ENCODE measurements at places on chromosomes 5 and 9.

DNA sequence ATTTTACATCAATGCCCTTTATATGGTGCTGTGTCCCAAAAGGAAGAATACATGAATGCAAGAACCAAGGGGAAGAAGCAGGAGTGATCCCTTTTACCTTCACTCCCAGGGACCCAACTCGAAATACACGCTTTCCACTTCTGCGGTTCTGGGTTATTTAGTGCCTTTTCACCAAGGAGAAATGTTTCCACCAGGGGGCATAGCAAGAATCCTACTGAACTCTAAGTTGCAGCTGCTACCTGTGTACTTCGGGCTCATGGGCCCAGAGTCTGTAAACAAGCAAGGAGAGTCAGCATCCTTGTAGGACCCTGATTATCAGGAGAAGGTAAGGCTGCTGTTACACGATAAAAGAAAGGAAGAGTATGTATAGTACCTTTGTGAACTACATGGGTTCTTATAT is 45.7 kb downstream of the DPYSL3 start:
- DNase-seq = peak; percentile 63

- no peak for DNase-seq
These were observed 8.4 kb downstream of the MTAP start for GRCh38 chr9:21810881-21811280.

DNA sequence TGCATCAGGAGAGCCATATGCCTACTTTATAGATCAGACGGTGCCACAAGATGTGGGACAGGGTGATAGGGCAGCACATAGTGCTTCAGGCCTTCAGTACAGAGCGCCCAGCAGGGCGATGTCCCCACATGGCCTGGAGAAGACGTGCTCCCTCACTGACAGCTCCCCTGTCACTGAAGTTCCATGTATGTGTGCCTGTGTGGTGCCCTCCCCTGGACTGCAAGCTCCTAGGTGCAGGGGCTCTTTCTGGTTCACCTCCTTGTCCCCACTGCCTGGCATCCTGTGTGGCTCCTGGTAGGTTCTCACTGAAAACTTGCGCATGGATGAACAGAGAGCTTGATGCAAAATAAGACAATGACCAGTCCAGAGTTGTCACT is 233.1 kb downstream of the GADD45G start:
- DNase-seq = no peak

DNA sequence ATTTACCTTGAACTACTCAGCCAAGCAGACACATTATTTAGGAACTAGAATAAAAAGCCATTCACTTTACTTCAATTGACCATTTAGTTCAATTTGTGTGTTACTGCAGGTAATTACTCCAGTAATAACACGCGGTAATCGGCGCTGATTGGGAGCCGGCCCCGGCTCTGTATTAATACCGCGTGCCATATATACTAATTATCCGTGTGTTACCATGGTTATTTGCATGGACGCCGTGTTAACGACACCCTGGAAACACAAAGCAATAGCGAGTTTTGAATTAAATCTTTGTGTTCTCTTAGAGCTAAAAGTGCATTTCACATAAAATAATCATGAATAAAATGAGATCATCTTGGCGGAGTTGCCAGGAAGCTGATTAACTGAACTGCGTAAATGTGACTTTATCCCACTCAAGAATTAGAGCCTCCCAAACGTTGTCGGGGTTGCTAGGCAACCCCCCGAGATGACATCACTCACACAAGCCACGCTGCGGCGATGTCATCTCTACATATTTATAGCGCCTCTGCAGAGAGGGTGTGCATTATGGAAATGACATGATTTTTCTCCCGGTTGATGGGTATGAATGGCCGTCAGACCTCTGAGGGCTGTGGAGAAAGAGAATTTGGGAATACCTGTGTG is 41.4 kb upstream of the RNU6ATAC start:
- DNase-seq = no peak

DNA sequence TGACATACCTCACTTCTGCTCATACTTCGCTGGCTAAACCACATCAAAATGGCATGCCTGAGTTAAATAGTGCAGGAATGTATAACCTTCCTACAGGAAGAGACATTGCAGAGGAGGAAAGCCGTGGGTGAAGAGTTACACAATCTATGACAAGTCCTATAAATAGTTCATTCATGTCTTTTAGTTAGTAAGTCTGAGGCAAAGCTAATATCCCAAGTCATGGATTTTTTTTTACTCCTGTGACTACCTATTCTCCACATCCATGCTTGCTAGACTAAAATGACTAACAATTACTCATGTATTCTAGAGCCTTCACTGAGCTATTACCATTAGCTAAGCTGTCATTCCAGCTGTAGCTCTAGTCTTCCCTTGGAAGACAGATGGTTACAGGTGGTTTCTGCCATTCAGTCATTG is 391.3 kb downstream of the NR2F1-AS1 start:
- no peak for DNase-seq

DNA sequence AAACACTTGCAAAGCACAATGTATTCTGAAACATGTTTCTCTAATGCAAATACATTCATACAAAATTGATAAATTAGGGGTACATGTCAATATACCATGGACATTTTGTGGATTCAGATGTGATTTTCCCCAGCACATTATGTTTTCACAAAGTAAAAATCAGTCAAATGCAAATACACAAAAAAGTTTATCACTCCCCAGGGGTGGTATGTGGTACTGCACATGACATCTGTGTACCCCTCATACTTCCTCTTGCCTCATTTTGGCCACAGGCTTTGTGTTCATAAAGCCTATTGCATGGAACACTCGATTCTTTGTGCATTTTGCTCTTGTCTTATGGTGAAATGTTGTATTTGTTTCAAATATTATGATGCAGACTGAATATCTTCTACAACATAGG is 116.8 kb upstream of the PDE4D start:
- no peak for DNase-seq

- no peak for DNase-seq
These were observed 22.8 kb downstream of the PTCH1 start for GRCh38 chr9:95494022-95494415.

- no peak for DNase-seq
These were observed 301.1 kb downstream of the NR3C1 start for GRCh38 chr5:143102411-143102810.

- no peak for DNase-seq
These were observed 146.0 kb downstream of the CACNA1B start for GRCh38 chr9:138023394-138024124.

DNA sequence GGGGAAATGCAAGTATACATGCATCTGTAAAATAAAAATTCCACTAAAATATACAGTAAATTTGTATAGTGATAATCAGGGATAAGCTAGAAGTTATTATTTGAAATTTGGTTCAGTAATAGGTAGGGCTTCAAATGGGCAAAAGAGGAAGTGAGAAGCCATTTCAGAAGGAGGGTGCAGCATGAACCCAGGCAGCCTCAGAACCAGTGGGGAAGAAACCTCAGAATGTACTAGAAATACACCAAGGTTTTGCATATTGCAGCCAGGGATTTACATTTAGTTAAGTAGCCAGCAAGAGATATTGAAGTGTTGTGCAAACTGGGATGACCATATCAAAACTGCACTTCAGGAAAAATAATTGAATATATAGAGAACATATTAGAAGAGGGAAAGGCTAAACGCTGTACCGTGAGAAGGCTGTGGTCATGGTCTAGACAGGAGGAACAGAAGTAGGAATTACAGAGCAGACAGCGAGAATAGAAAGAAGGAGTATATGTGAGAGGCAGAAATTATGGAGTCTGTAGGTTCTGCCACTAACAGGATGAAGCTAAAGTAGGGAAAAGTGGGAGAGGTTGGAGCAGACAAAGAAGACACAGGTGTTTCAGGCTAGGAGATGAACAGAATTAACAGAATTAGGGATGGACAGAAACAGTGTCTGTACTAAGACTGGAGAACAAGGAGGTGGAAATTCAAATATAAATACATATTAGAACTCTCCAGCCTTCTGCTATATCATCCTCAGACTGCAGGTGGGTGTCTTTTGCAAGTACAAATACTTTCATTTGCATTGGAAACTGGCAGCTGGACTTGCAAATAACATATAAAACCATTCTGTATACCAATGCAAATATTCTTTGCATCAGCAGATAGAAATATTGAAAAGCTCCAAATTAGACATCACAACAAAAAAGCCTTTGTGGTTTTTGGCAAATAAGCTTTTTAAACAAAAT is 335.6 kb downstream of the ZNF608 start:
- DNase-seq = no peak

DNA sequence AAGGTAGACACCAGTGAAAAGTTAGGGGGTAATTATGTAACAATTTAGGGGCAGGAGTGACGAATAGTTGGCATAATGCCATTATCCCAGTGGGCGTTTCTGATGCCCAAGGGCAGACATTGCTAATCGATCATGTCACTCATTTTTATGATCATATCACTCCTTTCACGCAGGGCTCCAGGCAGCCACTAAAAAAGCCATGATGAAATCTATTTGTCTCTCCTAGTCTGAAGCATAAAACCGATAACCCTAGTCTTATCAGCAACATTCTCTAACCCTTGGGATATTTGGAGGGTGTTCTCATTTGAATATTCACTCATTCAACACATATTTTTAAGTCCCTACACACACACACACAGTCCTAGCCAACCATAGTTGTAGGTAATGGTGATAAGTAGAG is 114.9 kb downstream of the NMUR2 start:
- DNase-seq = no peak

DNA sequence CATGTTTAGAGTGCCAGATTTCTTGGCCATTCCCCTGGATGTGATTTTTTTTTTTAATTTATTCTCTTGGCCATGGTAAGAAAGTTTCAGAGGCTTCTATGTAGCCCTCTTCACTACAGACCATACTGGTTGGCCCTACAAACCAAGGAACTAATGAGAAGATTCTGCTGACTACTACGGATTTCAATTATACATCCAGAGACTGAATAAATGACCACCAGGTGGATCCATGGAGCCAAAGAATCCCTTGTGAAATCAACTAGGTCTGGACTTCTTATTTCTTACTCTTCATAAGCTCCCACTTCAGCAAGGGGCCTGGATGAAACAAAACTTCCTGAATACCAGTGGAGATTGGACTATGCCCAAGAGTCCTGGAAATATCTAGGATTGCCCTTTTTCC is 27.6 kb downstream of the ZNF622 start:
- no peak for DNase-seq

GRCh38 chr5:147169399-147169798 is 65.4 kb upstream of the STK32A start:
- DNase-seq = no peak

DNA sequence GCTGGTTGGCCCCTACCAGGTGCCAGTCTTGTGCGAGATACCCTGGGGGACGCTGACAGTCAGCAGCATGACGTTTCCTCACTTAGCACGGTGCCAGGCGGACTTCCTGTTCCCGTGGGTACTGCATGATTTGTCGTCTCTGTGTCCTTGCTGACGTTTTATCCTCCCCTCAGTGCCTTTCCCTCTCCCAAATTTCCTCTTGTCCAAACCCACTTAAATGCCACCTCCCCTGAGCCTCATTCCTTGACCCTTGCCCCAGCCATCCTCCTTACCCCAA is 60.6 kb upstream of the SAP30L start:
- no peak for DNase-seq

DNA sequence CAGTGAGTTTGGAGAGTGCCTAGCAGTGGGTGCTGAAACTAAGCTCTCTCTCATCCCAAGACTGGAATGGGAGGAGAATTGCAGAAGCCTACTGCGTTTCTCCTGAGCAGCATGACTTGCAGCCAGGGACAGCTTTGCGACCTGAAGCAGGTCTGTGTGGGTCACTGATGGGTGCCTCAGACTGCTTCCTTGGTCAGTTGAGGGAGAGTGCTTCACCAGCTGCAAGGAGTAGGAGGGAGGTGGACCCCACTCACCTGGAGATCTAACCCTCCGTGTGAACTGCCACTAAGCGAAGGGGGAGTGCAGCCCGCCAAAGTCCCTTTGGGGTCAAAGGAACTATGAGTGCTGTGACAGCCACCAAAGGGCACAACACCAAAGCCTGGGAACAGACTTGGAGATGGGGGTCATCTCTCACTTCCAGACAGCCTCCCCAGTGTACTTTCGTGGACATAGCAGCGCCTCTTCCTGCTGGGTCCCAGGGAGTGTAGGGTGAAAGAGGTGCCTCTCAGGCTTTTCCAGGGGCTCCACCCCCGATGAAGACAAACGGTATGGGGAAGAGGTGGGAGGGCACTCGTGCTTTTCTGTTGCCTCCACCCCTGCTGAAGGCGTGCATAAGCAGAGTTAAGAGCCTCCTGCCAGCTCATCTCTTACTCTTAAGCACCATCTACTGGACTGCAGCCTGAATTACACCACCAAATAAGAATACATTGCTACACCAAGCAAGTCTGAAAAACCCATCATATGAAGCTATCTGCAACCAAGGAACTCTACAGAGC is 34.3 kb upstream of the MACIR start:
- peak; percentile 72 for DNase-seq

DNA sequence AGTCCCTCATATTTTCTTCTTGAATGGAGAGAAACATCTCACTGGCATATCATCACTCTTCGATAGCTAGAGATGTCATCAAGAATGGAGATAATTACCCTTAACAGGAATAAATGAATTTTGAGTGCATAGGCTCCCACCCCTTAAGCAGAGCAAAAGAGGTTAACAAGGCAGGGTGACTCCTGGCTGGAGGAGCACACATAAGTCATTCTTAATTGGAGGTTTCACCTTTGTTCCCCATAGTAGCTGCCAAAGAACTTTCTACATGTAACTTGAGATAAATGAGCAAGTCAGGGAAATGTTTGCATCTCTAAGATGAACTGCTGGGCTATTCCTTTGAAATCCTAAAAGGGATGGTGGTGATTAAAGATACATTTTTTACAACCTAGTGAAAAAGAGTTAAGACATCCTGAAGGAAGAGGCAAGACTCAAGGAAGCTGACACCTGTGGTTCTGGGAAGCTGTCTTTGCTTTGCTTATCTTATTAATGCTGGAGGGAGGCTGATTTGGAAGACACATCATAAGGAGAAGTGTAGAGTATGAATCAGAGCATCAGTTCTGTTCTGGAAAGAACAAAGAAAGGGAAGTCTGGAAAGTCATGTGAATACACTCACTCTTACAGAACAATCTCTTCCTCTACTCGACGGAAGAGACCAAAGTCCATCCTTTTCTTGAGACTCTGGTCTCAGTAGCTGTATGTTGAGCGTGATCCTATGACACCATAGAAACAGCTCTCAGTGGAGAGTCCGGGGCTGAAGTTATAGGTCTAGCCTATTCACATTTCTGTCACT is 326.3 kb downstream of the OSTF1 start:
- DNase-seq = no peak
